NCI-H510A treated with DMSO at 0.1 percent for 48 hours (cell line): ENCODE measurements at places on chromosomes 2 and 18.

DNA sequence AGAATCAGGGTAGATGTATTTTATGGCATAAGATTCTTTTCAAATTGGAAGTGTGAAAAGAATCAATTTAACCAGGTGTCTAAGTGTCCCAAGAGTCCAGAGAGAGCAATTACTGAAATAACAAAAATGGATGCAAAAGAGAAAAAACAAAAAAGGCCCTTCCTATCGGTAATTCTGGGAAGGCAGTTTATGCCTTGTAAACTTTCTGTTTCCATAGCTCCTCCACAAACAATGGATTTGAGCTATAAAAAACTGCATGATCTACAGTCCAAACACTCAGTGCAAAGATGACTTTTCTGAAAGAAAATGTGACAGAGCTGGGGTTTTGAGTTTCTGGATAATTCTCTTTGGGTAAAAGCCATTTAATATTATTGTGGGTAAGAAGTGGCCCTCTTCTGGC lies 366.1 kb downstream of the EN1 start:
- no peak for DNase-seq

DNA sequence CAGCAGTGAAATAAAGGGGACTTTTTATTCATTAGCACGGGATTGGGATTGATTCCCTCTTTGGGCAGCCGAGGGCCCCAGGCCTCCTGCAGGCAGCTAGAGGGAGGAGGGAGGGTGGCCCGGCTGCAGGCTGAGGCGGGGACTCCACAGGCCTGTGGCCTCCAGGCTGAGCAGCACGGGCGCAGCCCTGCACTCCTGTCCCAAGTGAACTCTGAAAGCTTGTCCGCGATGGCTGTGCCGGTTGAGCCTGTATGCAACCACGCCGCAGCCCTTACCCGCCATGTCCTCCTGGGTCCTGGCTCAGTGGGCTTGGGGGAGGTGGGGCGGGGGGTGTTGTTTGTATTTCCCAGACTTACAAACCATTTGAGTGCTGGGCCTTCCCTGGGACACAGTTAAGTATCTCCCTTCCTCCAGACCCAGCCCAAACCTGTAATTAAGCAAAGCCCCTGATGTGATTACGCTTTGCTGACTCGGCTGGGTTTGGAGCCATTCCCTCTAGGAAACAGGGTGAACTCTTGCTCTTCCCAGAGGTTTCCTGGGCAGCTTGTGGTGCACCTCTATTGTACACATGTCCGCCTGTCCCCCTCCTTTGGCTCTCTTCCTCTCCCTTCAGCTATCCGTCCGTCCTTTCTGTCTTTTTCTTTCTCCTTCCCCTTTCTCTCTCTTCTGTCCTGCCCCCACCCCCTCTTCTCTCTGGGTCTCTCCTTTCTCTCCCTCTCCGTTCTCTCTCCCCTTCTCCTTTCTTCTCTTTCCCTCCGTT lies 5.3 kb downstream of the GLI2 start:
- DNase-seq = no peak

DNA sequence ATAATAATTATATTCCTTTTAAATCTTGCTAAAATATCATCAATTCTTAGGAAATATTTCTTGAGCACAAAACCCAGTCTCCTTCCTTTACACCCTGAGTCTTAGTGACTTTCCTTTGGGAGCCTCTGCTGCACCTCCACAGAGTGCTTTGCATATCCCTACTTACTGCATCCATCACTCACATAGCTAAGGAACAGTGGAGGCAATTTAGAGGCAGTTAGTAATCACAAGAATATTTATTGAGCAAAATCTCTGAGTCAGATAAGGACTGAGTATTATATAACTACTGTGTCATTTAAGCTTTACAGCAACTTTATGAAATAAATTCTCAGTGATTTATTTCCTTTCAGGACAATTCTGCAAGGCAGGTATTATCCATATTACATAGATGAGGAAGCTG lies 327.7 kb downstream of the TMX3 start:
- no peak for DNase-seq

GRCh38 chr2:156907806-156908205 lies 349.7 kb upstream of the GALNT5 start:
- no peak for DNase-seq

DNA sequence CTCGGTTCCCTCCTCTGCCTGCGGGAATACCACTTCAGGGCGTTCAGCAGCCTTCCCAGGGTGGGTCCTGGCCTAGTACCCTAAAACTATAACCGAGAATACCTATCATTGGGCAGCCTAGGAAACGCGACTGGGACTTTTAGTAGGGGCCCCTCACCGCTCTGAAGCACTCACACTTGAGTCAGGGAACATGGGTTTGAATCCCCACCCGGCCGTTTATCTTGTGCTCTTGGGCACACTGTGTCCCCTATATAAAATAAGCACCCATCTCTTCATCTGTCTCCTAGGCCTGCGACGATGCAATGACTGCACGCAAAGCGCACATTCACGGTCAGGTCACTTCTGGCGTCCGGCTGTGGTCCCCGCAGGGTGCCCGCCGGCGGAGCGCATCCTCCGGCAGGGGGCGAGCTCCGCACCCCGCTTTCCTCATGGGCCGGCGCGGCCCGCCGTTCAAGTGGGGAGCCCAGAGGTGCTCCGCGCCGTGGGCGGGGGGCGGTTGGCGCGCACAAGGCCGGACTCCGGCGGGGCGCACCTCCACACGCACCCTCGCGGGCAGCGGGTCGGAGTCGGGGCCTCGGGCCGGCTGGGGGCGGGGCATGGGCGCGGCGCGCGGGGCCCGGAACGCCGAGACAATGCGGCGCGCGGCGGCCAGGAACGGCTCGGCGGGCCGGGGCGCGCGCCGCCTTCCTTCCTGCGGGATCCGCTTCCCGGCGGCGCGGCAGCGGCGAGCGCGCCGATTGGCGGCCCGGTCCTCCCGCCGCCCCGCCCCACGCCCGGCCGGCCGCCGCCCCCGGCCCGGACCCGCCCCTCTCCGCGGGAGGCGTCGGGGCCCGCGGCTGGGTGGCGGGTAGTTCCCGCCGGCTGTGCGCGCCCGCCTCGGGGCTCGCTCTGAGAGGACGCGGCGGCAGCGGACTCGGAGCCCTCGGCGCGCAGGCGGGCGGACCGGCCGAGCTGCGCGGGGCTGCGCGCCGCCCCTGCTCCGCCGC lies at the start of gene ASAP2:
TSS of gene ASAP2 (plus strand) at position 850 of the 986 bp plus-strand sequence. CDS start 293 bp downstream, outside the sequence.
- peak; percentile 50 for DNase-seq

DNA sequence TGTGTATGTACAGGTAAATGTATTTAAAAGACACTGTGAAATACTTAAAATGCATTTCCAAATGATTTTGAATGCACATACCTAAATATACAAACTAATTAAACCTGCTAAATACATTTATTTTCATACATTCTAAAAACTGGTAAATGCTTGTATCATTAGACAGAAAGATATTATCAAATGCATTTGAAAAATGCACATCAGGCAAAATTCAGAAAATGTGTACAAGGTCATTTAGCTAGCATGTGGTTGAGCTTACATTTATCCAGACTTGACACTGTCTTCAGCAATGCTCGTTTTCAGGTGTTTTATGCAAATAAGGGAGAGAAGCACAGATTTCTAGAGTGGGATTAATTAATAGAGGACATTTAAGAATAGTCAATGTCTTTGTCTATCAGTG lies 374.2 kb downstream of the SUCLG1 start:
- DNase-seq = no peak

GRCh38 chr18:63236406-63236805 lies 83.2 kb downstream of the BCL2 start:
- DNase-seq = no peak

- no peak for DNase-seq
Measured at GRCh38 chr2:222591661-222592060, 64.2 kb downstream of the FARSB start.

GRCh38 chr2:104786821-104787220 lies 67.1 kb upstream of the POU3F3 start:
- DNase-seq = no peak

- no peak for DNase-seq
Measured at GRCh38 chr2:180728928-180729559, 251.4 kb upstream of the UBE2E3 start.

DNA sequence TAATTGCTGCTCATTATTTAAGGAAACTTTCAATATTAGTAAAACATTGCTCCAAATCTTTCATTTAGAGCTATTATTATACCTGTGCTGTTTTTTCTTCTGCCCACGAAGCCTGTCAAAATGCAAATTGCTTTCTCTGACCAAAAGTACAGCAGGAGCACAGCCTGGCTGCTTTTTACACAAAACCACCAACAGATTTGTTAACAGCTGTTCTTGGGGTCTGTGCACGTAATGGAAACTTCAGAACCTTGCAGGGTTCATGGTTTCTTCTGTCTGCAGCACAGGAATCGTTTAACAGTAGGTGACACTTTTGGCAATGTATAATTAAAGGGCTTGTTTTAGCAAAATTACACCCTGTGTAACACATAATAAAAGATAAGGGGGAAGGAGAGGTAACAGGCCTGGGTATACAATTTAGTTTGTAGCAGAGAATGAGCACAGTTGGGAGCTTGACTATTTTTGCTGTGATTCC lies 447.3 kb downstream of the KCNJ3 start:
- DNase-seq = no peak

DNA sequence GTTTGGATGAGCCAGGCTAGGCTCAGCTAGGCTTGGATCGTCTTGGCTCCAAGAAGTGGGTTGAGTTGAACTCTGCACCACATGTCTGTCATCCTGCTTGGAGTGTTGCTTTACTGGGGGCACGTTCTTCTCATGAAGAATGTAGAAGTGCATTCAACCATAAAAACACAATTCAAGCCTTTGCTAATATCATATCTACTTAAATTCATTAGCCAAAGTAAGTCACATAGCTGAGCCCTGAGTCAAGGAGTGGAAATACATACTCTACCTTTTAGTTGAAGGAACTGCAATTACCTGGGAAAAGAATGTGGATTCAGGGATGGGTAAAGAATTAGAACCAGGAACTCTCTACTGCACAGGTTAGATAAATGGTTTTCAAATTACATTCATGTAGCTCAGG lies 360.4 kb upstream of the KCNH7 start:
- no peak for DNase-seq

- DNase-seq = peak; percentile 78
Measured at GRCh38 chr2:240685771-240686371, 3.2 kb upstream of the AQP12B start.

- peak; percentile 12 for DNase-seq
Measured at GRCh38 chr2:196277002-196277401, 105.6 kb upstream of the STK17B start.

- no peak for DNase-seq
Measured at GRCh38 chr18:43882358-43883055, 605.2 kb upstream of the SYT4 start.

DNA sequence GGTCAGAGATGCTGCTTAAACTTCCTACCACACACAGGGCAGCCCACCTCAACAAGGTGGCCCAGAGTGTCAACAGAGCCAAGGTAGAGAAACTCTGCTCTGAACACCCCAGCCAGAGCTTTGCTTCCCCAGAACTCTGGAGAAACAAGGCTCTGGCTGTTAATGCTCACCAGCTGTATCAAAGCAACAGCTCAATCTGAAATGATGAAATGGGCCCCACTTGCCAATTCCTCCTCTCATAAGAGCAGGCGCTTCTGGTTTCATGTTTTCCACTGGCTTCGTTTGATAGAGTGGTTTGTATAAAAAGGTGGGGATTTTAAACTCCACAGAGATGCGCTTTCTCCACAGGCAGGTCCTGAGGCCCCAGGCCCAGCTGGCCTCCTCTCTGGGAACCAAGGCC lies 60.9 kb upstream of the TFCP2L1 start:
- DNase-seq = no peak

- peak; percentile 63 for DNase-seq
Measured at GRCh38 chr2:187453078-187453641, 5.1 kb upstream of the CALCRL start.

DNA sequence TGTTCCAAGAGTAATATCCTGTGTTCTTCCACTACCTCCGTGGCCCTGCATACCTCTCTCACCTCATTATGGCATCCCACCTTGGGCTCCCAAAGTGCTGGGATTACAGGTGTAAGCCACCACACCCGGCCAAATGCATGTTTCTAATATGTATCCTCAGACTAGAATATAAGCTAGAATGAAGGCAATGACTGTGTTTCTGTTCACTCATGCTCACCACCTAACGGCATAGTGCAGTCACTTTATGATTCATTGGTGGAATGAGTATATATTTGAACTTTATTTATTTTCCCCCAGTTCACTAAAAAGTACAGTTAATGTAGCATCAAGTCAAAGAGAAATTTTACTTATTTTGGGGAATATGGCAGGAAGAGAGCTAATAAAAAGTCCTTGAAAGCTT lies 11.3 kb downstream of the PIGN start:
- no peak for DNase-seq

DNA sequence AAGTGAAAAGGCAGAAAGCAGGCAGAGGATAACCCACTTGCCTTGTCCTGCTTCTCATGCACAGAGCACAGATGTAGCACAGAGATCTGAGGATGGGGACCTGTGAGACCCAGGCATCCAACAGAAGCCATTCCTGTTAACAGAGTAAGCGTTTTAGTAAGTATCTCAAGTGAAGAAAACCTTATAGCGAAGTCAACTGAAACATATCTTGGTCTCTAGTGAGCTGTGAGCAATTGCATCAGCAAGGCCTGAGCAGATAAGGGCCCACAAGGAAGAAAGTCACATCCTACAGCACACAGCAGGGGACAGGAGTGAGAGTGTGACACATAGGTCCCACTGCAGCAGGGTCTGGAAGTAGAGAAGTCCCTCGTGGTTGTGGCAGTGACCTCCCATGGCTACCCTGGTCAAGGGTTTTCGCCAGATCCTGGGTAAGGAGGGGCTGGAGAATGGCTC lies 248.7 kb upstream of the TNP1 start:
- no peak for DNase-seq

DNA sequence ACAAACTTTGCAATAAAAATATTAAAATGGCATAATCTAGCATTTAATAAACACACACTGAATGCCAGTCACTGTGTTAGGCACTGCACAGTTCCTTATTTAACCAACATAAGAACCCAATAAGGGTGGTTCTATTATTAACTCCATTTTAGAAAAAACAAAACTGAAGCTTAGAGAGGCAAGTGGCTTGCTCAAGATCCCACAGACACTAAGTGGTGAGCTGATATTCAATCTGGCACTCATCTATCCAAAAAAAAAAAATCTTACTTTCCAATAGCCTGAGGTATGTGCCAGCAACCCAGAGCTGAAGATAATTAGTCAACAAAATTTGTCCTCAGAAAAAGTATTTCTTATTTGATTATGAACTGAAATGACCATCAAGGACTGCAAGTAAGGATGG lies 799 bp downstream of the CYTIP start:
- DNase-seq = no peak

DNA sequence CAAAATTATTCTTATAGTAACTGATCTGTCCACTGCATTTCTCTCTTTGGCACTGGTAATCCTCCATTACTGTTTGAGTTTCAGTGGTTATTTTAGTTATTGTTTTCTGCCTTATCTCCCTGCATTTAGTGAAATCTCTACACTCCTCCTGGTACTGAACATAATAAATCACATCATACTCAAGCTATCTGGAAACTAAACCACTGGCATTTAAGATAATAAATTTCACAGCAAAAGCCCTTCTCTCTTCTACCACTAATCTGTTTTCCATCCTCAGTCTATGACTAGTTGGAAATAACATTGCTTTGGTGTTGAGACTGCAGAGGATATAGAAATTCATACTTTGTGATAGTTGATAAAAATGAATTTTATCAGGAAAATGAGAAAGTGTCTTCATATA lies 399.3 kb upstream of the FSHR start:
- DNase-seq = no peak
